Omental fat pad (tissue), 4 donors: ENCODE measurements at places on chromosomes 11 and 22. TPM values are rescaled to one million over a fixed set of nuclear protein-coding genes. Genes with fewer than 3 reads are reported as not detected.

DNA sequence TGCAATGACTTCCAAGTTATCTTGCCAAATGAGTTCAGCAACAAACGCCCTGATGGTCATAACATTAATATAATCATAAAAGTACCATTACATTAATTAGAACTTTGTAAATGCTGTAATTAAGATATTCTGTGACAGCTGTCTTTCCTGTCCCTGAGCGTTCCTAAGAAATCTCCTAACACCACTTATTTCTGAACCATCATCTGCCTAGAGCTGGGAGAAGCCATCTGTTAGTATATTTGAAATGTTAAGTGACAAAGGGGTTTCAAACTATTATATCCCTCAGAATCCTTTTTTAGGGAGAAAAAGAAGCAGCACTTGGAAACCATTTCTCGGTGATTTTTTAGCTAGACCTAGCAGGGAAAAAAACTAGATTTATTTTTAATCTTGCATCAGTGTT lies 657.5 kb downstream of the FAM181B start:
- DNase-seq: no peak

GRCh38 chr11:73875840-73876239 lies 806 bp downstream of the COA4 start:
- DNase-seq: no peak

DNA sequence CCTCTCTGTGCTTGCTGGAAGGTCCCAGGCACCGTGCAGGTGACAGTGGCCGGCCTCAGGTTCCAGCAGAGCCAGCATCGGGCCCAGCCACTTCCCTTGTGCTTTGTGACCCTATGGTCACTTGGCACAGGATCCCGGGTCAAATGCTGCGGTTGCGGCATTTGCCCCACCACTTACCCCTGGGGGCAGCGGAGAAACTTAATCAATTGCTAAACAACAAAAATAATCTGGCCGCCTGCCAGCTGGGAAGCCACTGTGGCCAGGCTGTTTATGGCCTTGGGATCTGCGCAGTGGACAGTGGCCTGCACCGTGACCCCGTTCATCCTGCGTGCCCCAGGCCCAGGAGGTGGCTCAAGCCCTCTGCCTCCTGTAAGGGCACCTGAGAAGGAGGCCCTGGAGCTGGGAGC lies 65.0 kb downstream of the LRP5 start:
- DNase-seq: no peak

The OR4C12 gene
- not detected for total RNA-seq

The TRPM5 gene
- total RNA-seq: not detected

The RAB38 gene
- 4.0 TPM for total RNA-seq

The EEF1G gene
- total RNA-seq: 1,194 TPM
